ENCODE measurements at places on chromosomes 7 and 10.

GRCh38 chr7:52811537-52811936, 223.9 kb upstream of the POM121L12 start:
- no peak for DNase-seq

- DNase-seq = no peak
Observed at GRCh38 chr7:107128748-107129147, 40.1 kb upstream of the HBP1 start.

DNA sequence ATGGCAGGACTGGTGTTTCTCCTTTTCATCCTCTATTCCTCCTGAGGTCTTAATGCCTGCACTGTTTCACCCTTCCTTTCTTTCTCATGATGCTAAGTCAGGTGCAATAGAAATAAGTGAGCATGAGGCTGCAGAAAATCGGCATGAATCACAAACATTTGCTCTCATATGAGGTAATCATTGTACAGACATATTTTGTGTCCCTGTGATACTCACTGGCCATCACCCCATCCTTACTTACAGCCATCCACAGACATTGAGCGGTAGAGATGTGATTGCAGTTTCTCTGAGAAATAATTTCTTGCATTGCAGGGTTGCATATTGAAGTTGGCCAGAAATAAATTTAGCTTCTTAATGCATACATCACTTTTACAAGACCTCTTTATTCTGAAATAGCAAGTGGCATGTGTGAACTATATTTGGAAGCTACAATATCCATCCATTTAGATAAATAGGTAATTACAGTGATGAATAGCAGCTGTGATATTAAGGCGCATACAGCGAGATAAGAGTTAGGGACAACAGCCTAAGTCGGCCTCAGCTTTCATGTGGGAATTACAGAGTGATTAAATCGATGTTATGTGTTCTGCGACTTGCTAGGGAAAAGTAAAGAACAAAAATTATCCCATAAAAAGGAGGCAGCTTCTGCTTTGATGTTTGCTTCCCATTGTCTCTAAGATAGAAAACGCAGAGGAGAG, 612.6 kb downstream of the SORCS3 start:
- no peak for DNase-seq

DNA sequence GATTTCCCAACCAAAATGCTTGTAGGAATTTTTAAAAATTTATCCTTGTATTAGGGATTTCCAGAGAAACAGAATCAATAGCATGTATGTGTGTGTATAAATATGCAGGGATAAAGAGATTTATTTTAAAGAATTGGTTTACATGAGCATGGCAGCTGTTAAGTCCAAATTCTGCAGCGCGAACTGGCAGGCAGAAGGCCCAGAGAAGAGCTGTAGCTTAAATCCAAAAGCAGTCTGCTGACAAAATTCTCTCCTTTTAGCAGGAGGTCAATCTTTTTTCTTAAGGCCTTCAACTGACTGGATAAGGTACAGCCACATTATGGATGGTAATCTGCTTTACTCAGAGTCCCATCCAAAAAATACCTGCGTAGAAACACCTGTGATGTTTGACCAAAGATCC, 42.0 kb downstream of the PRR15 start:
- no peak for DNase-seq

GRCh38 chr10:36491926-36492325, 633.5 kb upstream of the ANKRD30A start:
- DNase-seq = no peak

- DNase-seq = no peak
Observed at GRCh38 chr7:27605283-27605682, 57.4 kb downstream of the HIBADH start.

DNA sequence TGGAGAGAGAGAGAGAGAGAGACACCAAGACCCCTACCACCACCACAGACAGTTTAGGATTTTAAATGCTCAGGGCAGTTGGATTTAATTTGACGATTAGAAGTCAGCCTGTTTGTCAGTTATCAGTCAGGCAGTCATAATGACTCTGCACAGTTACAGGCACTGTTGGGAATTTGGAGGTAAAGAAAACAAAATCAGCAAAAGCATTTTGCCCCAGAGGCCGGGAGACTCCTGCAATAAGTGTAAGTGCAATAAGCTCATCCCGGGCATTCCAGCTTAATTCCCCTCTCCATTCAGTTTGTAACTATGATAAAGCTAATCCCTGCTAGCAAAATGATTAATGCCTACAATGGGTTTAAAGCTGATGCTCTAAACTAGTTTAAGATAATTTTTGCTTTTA, 13.5 kb downstream of the SEMA3C start:
- no peak for DNase-seq

GRCh38 chr10:48251525-48252353, 22.8 kb downstream of the FRMPD2 start:
- DNase-seq = no peak

- DNase-seq = peak; percentile 68
Observed at GRCh38 chr7:106915873-106916272, 50.8 kb downstream of the PIK3CG start.

- no peak for DNase-seq
Observed at GRCh38 chr10:102191956-102192355, 34.1 kb upstream of the ELOVL3 start.

Measured in GM06990 (cell line).